GM12891 (cell line): ENCODE measurements at places on chromosomes 11 and 22.

DNA sequence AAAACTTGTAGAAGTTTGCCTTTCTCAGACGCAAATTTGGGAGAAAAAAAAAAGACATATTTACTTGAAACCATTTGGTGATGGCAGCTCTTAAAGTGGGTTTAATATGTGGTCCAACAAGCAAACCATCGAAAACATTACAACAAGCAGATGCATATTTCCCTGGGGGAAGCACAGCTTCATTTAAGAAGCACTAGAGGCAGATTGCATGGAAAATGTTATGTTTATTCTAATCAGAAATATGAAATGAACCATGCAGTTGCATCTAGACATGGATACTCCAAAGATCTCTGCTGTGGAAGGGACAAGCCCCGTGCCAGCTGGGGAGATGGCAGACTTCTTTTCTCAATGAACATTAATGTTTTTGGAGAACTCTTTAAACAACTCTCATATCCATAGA, 57.4 kb upstream of the PARVA start:
- no peak for DNase-seq

DNA sequence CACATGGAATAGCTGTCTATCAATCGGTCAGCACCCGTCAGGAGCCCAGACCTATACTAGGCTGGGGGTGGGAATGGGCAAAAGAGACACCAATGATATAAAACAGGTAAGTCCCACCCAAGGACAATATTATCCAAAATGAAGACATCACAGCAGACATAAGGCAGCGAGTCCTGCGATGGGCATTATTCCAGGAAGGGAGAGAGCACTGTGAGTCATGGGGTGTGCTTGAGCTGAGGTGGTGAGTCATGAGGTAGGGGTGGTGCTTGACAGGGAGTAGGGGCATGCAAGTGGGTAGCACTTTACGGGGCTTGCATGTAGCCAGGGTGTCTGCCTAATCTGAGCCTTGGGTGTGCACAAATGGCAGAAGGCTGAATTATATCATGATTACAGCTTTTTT, 605.0 kb upstream of the CADM1 start:
- no peak for DNase-seq

GRCh38 chr11:69534166-69534530, 52.7 kb downstream of the LINC01488 start:
- no peak for DNase-seq

DNA sequence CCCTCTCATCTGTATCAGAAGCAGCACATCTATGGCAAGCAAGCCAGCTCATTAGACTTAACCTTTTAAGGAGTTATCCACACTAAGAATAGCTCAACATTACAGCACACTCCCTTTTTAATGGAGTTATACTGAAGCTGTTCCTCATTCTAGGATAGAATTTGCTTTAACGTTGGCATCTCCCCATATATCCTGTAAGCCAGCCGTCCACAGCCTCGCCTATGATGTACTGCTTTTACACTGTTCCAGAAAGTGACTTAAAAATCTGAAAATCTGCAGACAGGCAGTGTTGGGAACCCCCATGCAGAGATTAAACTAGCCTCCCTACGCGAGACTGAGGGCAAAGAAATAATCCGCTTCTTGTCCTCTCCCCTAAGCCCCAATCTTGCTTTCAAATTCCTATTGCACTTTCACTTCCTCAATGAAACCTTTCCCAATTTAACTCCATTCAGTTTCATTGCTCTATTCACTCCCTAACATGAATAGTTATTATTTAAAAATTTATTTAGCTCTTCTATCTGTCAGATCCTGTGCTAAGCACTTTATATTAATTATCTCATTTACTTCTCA, 225.0 kb downstream of the BLID start:
- no peak for DNase-seq

- DNase-seq, result no peak
Observed at GRCh38 chr11:121535129-121535796, 82.5 kb upstream of the SORL1-AS1 start.

- DNase-seq, result no peak
Observed at GRCh38 chr11:76330651-76331050, 50.3 kb downstream of the THAP12 start.

- DNase-seq, result no peak
Observed at GRCh38 chr11:72581067-72581466, 93.2 kb downstream of the PDE2A start.

DNA sequence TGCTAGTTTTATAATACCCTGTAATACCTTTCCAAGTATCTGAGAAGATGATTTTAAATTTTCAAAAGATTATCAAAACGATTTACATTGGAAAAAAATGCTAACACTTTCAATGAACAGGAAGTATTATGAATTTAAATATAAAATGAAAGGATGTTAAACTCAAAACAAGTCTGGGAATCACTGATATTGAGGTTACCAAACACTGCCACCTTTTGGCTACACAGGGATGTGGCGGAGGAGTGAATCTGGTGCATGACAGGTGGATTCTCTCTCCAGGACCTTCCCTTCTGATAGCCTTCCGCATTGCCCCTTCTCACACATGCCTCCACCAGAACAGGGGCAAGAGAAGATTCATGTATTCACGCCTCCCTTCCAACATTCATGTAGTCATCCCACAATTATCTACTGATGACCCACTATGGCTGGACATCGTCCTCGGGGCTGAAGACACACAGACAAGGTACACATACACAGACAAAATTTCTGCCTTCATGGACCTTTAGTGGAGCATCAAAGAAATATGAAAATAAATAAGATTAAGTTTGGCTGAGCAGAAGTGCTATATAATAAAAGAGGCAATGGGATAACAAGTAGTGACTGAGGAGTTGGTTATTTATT, 34.7 kb downstream of the ATG16L2 start:
- no peak for DNase-seq

DNA sequence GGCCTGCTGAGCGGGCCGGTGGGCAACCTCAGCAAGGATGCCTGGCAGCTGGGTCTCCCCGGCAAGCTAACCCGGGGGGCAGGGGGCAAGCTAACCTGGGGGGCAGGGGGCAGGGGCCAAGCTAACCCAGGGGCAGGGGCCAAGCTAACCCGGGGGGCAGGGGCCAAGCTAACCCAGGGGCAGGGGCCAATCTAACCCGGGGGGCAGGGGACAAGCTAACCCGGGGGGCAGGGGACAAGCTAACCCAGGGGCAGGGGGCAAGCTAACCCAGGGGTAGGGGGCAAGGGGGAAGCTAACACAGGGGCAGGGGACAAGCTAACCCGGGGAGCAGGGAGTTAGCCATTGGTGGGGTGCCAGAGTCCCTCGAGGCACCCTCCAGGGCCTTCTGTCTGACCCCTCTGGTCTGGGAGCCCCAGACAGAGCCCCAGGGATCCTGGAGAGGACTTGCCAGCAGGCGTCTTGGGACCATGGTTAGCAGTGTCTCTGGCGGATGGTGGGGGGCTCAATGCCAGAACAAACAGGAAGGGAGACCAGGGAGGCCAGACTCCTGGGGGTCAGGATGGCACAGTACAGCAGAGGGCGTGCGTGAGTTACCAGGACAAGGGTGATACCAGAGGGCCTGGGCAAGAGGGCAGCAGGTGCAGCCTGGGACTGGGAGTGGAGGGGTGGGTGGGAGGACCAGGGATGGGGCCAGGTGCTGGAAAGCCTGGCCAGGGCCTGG, 16.1 kb downstream of the IGF2 start:
- DNase-seq, result no peak

- no peak for DNase-seq
Observed at GRCh38 chr11:71474771-71475483, 21.9 kb downstream of the NADSYN1 start.

DNA sequence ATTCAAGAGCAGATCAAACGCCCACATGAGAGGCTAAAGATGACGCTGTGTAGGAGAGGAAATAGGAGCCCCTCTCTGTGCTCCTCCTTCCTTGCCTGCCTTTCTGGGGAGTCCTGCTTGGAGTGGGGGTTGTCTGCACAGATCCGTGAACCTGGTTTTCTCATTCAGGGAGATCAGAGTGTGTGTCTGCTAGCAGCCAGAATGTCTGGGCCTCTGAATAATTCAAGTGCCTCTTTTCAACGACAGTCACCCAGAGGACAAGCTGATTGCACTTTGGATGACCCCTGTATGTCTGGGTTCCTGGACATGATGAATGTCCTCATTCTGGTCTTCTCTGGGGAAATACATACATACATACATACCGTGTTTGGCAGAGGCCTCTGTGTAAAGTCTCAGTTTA, 592.5 kb upstream of the B3GAT1 start:
- no peak for DNase-seq

DNA sequence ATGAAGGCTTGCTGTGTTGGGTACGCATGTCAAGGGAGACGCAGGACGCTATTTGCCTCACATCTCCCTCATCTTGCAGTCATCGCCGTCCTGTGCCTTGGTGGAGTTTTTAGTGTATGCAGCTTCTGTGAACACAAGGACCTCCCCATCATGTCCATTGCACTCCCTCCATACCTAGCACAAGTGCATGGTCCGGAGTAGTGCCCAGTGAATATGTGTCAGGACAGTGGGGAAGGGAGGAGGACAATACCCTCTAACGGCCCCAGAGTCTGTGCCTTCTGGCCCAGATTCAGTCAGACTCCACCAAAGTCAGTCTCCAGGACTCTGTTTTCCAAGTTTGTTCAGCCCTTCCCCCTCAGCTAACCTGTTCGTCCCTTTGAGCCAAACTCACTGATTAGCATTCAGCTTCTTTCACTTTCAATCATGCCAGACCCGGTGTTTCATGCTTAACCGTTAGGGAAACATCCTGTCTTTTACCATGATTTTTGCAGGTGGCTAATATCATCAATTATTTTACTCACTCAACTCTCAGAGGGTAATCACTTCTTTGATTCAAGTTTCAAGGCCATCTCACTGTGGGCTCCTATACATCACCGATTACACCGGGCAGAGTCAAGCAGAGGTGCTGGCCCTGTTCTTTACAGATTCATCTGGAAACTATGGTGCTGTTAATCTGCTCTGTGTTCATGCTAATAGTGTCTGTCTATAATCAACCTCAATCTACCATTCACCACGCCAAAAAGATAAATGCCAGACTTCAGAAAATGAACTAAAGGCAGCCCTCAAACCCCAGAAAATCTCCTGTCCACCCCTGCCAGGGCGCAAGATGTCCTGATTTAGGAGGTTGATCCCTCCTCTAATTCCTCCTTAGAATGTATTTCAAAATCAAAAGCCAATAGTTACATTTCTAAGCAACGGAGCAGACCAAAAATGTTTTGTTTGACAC, 156.5 kb downstream of the RRAS2 start:
- peak; percentile 11 for DNase-seq

DNA sequence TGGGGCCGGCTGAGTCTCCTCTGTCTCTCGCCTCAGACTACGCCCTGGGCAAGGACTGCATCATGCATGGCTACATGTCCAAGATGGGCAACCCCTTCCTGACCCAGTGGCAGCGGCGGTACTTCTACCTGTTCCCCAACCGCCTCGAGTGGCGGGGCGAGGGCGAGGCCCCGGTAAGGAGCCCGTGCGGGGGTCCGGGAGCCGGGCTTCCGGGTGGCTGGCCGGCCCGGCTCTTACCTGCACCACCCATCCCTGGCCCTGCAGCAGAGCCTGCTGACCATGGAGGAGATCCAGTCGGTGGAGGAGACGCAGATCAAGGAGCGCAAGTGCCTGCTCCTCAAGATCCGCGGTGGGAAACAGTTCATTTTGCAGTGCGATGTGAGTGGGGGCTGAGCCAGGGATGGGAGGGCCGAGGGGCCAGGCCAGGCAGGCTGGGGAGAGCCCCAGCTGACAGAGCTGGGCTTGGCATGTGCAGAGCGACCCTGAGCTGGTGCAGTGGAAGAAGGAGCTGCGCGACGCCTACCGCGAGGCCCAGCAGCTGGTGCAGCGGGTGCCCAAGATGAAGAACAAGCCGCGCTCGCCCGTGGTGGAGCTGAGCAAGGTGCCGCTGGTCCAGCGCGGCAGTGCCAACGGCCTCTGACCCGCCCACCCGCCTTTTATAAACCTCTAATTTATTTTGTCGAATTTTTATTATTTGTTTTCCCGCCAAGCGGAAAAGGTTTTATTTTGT, 4.1 kb upstream of the ANKRD13D start:
- no peak for DNase-seq

- DNase-seq, result no peak
Observed at GRCh38 chr11:8297781-8298440, 34.2 kb upstream of the LMO1 start.

GRCh38 chr11:5796541-5796940, 5.5 kb upstream of the OR52N1 start:
- DNase-seq, result no peak

- DNase-seq, result no peak
Observed at GRCh38 chr11:91860661-91861060, 364.0 kb upstream of the FAT3 start.

DNA sequence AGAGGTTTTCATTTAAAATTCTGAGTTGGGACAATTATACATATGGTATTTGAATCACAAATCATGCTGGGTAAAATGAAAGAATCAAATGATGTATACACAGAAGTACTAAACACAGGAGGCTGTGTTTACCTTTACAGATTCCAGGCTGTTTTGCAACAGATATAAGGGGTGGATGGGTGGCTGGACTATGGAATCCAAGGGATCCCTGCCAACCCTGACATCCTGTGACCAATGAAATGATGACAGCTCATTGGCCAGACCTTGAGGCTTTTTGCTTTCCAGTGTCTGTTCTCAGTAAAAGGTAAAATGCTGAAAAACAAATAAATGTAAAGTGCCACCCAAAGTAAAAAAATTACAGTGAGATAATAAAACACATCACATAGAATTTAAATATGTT, 3.3 kb upstream of the DDI1 start:
- DNase-seq, result no peak

DNA sequence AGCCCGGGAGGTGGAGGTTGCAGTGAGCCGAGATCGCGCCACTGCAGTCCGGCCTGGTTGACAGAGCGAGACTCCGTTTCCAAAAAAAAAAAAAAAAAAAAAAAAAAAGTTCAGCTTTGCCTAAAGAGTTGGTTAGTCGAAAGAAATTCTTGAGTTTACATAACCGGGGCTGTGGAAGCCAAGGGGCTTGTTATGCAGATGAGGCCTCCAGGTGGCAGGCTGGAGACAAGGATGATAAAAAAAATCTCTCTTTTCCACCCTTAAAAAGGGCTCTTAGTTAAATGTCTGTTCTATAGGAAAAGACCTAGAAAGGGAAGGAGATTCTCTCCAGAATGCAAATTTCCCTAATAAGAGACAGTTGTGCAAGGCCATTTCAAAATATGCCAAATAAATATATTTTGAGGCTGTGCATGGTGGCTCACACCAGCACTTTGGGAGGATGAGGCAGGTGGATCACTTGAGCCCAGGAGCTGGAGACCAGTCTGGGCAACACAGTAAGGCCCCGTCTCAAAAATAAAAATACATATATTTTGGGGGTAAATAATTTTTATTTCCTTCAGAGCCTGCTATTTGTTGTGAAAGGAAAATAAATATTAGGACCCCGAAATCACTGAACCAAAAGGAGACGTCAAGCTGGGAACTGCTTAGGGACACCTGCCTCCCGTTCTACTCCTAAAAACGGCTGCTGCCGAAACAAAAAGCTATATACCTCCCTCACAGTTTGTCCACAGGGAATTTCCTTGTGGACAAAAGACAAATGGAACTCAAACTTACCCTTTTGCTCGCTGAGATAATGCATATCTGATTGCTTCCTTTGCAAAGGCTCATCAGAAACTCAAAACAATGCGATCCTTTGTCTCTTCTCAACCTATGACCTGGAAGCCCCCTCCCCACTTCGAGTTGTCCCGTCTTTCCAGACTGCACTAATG, 2.4 kb upstream of the IFITM2 start:
- DNase-seq, result no peak
